ENCODE measurements at places on chromosomes 1 and 21.

- DNase-seq: no peak
Observed at GRCh38 chr1:93603601-93604000, 78.0 kb downstream of the BCAR3 start.

DNA sequence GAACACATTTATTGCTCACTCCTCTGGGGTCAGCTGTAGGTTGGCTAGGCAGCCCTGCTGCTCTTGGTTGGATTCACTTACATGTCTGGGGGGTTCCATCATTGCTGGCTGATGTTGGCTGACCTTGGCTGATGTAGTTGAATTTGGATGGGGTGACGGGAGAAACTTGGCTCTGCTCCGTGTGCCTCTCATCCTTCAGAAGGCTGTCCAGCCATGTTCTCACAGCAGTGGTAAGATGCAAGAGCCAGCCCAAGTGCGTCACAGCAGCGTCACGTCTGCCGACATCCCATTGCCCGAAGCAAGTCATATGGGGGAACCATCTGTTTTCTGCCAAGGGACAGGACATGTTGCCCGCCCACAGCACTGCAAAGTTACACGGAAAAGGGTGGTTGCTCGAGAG lies 613.5 kb downstream of the MATN1 start:
- DNase-seq: no peak

- no peak for DNase-seq
Observed at GRCh38 chr1:100703716-100704115, 15.8 kb upstream of the VCAM1 start.

- DNase-seq: no peak
Observed at GRCh38 chr1:116179419-116179818, 68.2 kb downstream of the MAB21L3 start.

- no peak for DNase-seq
Observed at GRCh38 chr1:17278996-17279830, 28.8 kb upstream of the PADI4 start.

- no peak for DNase-seq
Observed at GRCh38 chr1:149979972-149980540, 30.5 kb downstream of the OTUD7B start.

DNA sequence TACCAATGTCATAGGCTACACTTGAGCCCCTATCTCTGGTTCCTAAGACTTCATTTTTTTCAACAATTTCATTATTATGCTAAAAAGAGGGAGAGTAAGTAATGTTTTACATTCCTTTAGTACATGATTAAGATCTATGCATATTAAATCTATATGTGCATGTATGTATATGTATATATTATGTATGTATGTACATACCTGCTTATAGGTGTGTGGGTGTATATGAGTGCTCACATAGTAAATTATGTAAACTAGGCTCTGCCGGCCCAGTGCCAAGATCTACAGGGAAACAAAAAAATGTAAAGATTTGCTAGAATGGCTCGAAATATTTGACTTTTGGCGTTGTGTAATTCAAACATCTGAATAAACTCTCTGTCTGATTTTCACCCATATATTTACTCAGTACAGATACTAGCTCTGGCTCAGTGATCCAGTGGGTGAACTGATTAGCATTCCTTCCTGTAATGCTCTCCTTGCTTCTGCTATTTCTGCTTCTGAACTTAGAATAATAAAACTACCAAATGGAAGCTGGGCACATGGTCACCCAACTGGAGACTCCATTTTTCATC lies 113.1 kb upstream of the FGGY start:
- DNase-seq: no peak

GRCh38 chr1:110356379-110356778 lies 17.2 kb downstream of the RBM15 start:
- no peak for DNase-seq

- no peak for DNase-seq
Observed at GRCh38 chr1:6342056-6342455, 51.5 kb downstream of the ACOT7 start.

DNA sequence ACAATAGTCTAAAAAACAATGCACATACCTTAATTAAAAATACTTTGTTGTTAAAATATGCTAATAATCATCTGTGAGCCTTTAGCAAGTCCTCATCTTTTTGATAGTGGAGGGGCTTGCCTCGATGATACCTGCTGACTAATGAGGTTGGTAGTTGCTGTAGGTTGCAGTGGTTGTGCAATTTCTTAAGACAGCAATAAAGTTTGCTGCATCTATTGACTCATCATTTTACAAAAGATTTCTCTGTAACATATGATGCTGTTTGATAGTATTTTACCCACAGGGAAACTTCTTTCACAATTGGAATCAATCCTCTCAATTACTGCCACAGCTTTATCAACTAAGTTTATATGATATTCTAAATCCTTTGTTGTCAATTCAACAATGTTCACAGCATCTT lies 7.6 kb downstream of the C1orf87 start:
- DNase-seq: no peak

- no peak for DNase-seq
Observed at GRCh38 chr1:247456021-247456420, 1.9 kb downstream of the OR2B11 start.

DNA sequence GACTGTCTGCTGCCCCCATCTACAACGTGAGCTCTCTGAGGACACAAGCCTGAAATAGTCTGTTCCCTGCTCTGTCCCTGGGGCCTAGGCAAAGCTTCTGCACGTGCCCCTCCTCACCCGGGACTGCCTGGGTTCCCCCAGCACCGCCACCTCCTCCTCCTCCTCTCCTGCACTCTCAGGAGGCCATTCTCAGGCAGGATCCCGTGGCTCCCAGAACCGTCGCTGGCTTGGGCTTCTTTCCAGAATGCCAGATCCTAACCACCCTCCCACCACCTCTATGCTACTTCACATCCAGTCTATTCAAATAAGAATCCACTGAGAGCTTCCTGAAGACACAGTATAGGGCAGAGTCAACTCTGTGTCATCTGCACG lies 11.2 kb downstream of the NPHP4 start:
- no peak for DNase-seq

DNA sequence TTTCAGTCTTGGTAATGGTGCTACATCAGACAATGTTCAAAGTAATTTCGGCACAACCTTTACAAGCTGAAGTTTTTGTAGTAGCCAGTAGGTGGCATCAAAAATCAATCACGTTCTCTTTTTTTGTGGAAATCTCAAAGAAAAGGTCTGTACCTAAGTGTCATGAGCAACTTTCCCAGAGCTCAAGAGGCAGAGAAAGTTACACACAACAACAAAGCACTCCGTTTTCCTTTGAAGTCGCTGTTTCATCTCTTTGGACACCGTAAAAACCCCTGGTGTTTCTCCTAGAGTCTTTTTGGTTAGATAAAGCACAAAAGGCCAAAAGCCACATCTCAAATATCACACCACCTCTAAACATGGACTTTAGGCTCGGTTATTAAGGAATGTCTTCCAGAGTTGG lies 131.6 kb downstream of the LHX8 start:
- no peak for DNase-seq

DNA sequence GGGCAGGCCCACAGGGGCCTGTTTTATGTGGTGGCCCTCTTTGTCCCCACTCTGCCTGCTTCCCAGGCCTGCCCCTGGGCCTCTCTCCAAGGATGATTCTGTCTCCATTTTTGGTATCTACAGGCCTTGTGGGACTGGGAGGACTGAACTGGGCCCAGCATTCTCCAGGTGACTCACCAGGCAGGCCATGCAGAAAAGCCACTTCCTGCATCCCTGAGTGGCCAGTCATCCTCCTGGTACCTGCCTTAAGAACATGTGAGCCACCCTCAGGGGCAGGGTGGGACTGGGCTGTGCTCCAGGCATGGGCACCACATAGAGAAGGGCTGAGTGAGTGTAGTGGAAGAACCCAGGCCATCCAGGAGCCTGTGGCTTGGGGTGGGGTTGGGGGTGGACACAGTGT lies 20.0 kb upstream of the BCAR3 start:
- no peak for DNase-seq

DNA sequence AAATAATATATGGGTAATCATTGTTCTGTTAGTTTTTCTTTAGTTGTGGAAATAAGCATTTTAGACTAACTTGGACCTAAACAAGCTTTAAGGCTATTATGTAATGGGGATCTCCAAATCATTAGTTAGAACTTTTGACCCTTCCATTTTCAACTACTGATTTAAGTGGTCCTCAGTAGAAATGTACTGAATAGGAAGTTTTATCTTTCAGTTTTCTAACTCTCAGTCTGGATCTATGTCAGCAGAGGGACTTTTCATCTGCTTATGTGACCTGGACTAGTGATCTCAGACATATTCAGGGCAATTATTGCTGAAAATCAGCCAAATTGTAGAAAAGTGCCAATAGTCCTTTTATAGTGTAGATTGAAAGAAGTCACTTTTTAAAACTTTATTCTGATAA lies 56.0 kb downstream of the SASS6 start:
- no peak for DNase-seq

DNA sequence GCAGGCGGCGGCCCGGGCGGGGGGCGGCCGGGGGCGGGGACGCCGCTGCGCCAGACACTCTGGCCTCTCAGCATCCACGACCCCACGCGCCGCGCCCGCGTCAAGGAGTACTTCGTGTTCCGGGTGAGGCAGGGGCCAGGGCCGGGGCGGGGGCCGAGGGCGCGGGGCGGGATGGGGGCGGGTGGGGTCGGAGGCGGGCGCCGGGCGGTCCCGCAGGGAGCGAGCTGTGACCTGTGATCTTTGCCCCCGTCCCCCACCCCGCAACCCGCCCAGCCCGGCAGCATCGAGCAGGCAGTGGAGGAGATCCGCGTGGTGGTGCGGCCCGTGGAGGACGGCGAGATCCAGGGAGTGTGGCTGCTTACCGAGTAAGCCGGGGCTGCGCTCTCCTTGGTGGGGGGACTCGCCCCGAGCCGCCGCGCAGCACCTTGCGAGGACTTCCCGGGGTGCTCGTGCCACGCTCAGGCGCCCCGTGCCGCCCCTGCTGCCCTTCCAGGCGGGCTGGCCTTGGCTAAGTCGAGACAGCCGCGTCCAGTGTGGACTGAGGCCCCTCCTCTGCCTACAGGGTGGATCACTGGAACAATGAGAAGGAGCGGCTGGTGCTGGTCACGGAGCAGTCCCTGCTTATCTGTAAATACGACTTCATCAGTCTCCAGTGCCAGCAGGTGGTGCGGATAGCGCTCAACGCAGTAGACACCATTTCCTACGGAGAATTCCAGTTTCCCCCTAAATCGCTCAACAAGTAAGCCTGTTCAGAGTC lies 514 bp downstream of the TPRG1L start:
- no peak for DNase-seq

- no peak for DNase-seq
Observed at GRCh38 chr1:97207868-97208267, 486.3 kb downstream of the PTBP2 start.

DNA sequence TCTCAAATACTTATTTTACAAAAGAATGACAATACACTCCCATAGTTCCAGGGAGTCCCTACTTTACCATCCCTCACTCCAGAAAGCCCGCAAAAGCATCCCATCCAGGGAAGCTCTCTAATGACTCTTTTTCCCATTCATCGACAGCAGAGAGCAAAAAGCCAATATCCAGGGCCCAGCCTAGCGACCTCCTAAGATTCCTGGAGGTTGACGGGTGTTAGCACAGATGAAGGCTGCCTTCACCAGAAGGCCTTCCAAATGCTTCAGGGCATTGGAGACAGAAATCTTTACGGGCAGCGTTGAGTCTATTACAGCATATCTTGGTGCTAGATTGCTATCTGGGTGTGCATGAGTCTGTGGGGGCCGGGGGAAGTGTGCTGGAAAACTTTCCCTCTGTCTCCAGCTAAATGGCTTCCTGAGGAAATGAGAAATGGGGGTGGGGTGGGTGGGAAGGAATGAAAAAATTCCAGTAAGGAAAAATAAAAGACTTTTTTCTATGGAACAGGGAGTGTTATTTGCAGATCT lies 136.6 kb downstream of the PROX1 start:
- DNase-seq: no peak

DNA sequence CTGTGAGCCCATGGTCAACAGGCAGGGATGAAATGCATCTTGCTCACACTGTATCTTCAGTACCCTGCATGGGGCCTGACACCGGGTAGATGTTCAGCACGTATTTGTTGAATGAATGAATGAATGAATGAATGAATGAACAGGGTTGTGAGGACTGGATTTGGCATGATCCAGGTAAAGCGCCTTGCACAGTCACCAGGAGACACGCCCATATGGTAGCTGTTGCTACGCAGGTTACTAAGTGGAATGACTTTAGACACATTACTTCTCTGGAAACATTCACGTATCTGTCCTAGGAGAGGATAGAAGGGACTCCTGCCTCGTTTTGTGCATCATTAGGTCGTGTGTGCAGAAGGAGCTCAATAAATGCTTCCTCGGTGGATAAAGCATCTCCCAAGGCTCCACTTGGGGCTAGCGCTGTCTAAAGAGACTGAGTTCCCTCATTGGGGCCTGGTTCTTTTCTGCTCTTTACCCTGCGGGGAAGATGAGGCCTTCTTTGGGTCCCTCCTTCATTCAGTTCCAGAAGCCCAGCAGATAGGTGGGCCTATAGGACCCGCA lies 54.2 kb downstream of the NDUFS5 start:
- no peak for DNase-seq

- DNase-seq: no peak
Observed at GRCh38 chr1:18681423-18681835, 50.8 kb downstream of the PAX7 start.

GRCh38 chr1:93692451-93692861 lies 10.8 kb upstream of the BCAR3 start:
- DNase-seq: no peak

GRCh38 chr1:60875138-60875537 lies 207.2 kb upstream of the NFIA start:
- no peak for DNase-seq

- no peak for DNase-seq
Observed at GRCh38 chr1:230498704-230499103, 72.6 kb upstream of the PGBD5 start.

- DNase-seq: no peak
Observed at GRCh38 chr1:181383695-181384094, 99.6 kb upstream of the CACNA1E start.

DNA sequence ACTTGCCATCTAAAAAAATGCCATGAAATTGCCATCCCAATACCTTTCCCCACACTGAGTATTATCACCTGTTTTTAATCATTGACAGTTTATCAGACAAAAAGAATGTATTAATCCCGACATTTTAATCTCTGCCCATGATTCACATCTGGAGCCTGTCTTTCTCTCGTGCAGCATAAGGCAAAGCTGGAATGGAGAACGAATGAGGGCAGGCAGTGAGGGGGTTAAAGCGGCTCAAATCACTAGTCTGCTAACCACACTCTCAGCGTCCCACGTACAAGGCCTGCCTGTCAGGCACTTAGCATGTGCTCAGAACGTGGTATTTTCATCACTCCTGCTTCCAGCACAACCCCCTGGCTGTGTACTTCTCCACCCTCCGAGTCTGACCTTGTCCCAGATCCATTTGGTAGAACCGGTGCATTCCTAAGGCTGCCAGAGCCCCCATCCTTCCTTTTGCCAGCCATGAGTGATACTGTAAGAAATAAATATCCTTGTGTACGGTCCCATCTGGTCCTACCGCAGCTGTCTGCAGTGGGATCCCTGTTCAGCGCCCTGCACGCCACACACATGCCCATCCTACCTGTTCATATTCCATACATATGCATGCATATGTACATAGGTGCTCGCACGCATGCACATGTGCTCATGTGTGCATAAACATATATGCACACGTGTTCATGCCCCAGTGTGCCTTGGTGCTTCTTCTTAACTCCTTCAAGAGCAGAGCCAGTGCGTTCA lies 34.6 kb upstream of the FHAD1 start:
- DNase-seq: no peak

Measured in stimulated activated CD4-positive, alpha-beta T cell treated with anti-CD3 and anti-CD28 coated beads, Interleukin-1b, Interleukin-23, amount 100 ng/mL, for 1 hour (primary cell).